ENCODE measurements at places on chromosomes 2 and 18.

DNA sequence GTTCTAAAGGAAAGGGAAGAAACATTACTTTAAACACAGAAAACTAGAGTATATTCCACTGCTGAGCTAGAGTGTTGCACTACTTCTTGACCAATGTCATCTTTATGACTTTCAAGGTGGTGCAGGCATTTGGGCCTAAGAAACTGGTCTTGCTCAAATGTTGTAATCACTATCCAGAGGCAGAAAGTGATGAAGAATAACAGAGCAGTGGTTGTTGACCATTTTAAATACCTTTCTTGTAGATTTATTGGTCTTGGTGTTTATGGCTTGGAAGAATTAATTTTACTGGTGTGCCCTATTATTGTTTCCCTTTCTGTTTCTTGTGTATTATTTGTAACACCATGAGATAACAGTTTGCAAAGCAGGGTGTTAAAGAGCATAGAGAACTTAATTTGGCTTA is 56.9 kb upstream of the SCN7A start:
- DNase-seq: no peak

- no peak for DNase-seq
These were observed 13.3 kb upstream of the TMX3 start for GRCh38 chr18:68728081-68728700.

DNA sequence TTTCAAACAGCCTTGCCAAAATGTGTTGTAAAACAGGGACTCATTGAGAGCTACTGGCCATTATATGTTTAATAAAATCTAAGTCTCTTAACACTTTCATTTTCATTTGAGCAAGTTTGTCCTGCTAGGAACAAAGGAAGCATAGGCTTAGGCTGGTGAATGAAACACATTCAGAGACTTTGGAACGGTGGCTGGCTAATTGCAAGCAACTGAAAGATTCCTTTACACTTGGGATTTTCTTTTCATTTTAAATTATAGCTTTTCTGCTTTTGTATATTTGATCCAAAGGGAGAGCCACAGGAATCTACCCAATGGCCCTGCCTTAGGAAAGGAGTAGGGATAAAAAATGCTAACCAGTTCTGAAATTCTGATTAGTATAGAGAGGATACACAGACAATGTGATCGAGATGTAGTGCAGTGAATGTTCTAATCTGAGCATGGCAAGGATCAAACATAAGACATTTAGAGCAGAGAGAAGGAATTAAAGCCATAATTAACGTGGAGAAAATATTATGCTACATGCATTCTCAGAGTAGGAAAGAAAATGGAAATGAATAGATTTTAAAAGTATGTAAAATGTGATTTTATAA is 911.4 kb upstream of the SLC39A10 start:
- peak; percentile 31 for DNase-seq

- no peak for DNase-seq
These were observed 1.4 kb downstream of the ANO7 start for GRCh38 chr2:241189856-241190201.

- DNase-seq: peak; percentile 78
These were observed 20.7 kb upstream of the DNAH6 start for GRCh38 chr2:84495539-84496146.

DNA sequence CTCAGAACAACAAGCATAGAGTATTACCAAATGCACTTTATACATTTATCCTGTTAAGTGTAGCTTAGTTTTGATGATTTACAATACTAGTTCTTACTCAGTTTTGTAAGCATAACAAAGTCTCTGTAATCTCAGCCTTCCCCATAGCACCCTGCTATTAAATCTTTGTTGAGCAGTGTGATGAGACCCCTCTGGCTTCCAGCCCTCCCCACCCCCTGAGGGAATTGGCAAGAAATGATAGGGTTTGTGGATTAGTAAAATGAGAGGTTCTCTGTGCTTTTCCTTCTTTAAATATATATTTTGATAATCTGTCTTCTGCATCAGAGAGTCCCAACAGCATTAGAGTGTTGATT is 37.2 kb downstream of the ZNF521 start:
- DNase-seq: no peak

- DNase-seq: no peak
These were observed 59.5 kb upstream of the RBM44 start for GRCh38 chr2:237739101-237739500.

GRCh38 chr2:148674063-148675020 is 29.8 kb downstream of the EPC2 start:
- DNase-seq: no peak

- DNase-seq: no peak
These were observed 79.6 kb upstream of the REV1 start for GRCh38 chr2:99569386-99569785.

- no peak for DNase-seq
These were observed 153.7 kb downstream of the NRXN1 start for GRCh38 chr2:50878251-50878650.

GRCh38 chr2:134271758-134272157 is 17.9 kb downstream of the MGAT5 start:
- no peak for DNase-seq

DNA sequence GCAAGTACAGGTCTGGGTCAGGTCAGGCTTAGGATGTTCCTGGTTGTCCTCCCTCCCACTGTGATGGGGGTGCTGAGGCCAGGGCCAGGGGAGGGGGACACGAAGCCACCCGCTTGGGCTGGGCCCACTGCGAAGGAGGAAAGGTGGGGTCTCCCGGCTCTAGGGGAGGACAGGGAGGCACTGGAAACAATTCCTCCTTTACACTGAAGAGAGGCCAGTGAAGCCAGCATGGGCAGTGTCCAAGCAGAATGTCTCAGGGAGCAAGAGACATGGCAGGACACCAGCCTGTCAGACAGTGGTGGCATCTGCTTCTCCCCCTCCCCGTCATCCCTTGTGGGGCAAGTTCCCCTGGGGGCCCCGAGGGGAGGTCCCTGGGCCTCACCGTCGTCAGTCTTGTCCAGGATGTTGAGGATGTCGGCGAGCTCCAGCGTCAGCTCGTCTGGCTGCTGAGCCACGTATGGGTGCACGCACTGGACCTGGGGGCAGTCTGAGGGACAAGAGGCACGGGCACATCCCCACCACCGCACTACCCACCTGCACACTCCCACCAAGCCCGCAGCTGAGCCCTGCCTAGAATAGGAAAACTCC is 10.8 kb downstream of the SNORC start:
- no peak for DNase-seq
